Myocyte (in vitro differentiated cells): ENCODE measurements at places on chromosomes 2 and 18. TPM values are rescaled to one million over a fixed set of nuclear protein-coding genes. Genes with fewer than 3 reads are reported as not detected.

ALLC gene
- total RNA-seq, result not detected in 2 replicates

CD28 gene
- total RNA-seq, result 0.45 and 0.57 TPM in 2 replicates

IHH gene
- not detected in 2 replicates for total RNA-seq

MYO7B gene
- total RNA-seq, result 0.16 TPM in 1 of 2 replicates, not detected in the other

DNA sequence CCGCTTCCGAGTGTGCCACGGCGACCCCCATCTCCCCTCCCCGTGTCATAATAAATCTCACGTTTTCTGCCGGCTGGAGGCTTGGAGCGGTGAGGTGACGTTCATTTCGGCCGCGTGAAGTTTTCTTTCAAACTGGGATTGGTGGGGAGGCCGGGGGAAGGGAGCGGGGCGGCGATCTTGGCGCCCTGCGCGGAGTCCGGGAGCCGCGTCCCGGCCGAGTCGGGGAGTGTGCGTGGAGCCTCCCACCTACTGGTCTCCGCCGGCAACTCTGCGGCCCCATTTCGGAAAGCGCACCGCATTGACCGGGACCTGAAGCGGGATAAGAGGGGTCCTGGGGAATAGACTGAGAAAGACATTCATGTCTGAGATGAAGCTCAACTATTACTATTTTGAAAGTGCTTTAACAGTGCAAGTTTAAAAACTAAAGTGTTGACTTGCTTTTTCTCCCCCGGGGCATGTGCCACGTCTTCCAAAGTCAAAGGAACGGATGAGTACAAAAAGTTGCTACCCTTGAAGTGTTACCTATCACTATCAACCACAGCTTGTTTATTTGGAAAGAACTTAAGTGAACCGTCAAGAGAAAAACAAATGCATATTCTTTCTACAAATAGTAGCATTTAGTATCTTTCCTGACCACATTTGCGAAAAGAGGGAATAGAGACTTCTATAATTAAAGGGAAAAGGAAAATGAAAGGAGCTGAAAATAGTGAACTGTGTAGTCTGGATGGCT, 818 bp upstream of the IKZF2 start:
- DNase-seq, result peak; percentile 80

DNA sequence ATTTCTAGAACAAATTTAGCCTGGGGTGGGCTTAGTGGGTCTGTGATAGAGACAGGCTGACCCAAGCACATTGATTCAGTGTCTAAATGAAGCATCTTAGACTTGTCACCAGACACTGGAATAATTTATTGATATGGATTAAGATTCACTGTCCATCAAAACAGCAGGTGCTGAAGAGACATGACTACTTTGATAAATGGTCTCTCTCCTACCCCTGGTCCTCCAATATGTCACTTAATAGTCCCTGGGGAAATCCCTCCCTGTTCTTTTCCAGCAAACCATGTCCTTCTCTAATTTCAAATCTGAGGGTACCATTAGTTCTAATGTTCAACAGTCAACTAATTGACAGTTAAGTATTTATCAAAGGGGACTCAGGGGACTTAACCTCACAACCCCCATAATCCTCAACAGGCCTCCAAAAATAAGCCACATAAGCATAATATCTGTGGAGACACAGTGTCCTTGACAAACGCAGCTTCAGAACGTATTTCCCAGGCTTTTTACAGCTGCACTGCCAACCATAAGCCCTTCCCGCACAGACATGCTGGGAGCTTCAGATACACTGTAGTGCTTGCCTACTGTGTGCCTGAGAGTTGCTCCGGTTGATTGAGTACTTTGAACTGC, 391.0 kb downstream of the THSD7B start:
- peak; percentile 28 for DNase-seq

GRCh38 chr2:4844881-4845280, 847.3 kb upstream of the SOX11 start:
- no peak for DNase-seq

DNA sequence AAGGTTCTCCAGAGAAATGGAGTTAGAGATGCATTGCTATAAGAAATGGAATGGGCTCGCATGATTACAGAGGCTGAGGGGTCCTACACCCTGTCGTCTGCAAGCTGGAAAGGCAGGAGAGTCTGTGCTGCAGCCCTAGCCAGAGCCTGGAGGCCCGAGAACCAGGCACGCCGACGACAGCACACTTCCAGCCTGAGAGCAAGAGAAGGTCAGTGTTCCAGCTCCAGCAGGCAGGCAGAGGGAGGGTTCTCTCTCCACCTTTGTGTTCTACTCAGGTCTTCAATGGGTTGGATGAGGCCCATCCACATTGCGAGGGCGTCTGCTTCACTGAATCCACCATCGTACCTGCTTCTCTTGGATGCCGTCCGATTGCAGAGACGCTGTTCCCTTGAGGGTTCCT, 177.6 kb upstream of the HDAC4 start:
- no peak for DNase-seq

DNA sequence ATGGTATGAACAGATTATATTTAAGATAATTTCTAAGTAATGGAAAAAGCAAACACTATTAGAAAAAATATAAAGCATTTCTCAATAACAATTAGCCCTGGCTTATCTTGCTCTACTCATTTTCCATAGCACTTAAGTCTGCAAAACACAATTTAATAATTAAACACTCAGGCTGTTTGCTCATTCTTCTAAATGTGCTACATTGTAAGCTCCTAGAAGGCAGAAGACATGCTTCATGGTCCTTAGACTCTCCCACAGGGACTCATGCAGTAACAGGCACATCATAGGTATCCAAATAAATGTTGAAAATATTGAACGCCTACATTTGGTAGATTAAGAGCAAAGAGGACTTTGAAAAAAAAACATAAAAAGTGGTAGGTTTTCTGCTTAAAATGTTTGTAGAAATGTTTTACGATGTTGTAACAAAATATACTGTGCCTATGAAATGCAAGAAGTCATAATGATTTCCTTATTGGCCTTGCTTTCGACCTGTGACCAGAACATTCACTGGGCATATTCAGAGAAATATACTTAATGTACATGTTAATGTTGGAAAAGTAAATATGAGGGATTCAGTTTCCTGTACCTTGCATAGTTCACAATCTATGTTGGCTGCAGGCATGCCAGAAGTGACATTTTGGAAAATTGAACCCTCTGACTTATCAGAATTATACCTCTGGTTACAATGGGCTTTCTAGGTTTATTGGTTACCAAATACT, 27.2 kb downstream of the G6PC2 start:
- DNase-seq, result no peak

DNA sequence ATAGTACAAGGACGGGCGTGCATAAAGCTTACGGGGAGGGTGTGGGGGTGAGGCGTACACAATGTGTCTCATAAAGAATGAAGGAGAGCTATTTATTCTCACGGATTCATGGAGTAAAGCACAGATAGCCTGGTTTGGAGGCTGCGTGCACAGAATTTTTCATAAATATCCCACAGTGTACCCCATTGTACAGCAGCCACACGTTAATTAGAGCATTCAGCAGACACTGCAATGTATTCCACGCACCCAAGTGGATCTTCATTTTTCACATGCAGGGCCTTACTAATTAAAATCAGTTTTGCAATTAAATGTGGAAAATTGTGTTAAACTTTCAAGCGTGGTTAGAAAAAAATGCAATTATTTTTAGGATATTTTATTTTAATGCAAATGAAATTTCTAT, 227.7 kb upstream of the PXDN start:
- no peak for DNase-seq

DNA sequence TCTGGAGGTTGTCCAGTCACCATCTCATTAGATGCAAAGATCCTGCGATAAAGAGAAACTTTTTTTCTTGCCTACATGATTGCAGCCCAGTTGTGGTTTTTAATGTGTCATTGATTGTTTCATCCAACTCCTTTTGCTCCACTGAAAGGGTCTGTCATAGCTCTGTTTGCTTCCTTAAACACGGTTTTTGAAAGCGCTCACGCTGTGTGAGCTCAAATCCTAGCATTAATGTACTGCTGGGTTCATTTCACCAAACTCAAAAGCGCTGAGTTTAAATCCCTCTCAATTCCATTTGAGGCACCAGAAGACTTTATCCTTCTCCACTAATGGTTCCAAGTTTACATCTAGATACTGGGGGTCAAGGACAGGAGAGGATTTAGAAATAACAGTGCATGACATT, 53.6 kb downstream of the CDK15 start:
- no peak for DNase-seq

GRCh38 chr18:59697236-59697932, at the start of gene CCBE1:
TSS of gene CCBE1 (minus strand) at chr18:59697423.
- peak; percentile 85 for DNase-seq
